ENCODE measurements at places on chromosomes 12 and 14. TPM values are rescaled to one million over a fixed set of nuclear protein-coding genes. Genes with fewer than 3 reads are reported as not detected.

ACOT6 gene
- not detected for total RNA-seq

VRTN gene
- not detected for total RNA-seq

DNA sequence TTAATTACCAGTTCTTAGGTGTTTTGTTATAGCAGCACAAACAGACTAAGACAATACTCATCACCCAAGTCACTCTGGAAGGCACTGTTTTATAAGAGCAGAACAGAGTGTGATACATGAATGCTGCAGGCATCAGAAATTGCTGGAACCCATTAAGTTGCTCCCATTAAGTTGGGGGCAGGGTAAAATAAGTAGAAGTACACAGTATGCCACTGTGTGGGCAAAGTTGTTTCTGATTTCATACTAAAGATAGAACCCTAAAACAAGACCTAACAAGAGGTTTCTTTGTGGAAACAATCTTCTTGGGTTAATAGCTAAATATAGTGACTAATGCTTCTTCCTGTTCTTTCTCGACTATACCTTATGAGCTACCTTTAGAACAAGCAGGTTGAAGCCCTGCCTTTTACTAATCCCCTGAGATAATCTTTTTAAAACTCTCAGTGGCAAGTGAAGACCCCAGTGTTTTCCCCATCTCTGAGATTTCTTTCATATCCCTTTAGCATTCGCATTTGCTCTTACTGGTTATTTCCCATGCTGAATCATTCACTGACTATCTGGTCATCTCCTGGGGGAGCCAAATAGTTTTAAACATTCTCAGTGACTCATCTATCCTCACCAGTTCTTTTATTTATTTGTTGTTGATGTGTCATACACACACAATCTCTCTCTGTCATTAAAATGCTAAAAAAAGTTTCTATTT lies 52.3 kb downstream of the SOCS2 start:
- peak; percentile 93 for DNase-seq

DNA sequence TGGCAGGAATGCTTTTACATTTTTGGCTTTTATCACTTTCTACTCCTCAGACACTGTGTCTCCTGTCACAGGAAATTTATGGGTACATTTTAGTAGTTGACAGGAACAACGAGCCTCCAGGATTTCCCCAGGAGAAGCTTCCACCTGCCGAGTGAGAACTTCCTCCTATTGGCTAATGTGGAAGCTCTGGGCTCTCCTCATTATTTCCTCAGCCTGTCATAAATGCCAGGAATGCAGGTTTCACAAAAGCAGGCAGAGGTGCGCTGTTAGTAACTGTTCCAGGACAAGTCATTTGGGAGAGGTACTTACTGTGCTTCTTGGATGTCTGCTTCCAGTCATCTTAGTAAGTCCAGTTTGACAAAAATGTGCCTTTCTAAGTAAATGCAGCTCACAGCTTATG lies 19.1 kb upstream of the DCP1B start:
- DNase-seq = peak; percentile 5

- peak; percentile 96 for DNase-seq
Measured at GRCh38 chr14:94373708-94374107, 14.7 kb downstream of the SERPINA1 start.

All from MCF 10A (cell line).